ENCODE measurements at places on chromosomes 6 and 20.

- DNase-seq, result no peak
Observed at GRCh38 chr20:45297786-45298497, 8.7 kb upstream of the RBPJL start.

DNA sequence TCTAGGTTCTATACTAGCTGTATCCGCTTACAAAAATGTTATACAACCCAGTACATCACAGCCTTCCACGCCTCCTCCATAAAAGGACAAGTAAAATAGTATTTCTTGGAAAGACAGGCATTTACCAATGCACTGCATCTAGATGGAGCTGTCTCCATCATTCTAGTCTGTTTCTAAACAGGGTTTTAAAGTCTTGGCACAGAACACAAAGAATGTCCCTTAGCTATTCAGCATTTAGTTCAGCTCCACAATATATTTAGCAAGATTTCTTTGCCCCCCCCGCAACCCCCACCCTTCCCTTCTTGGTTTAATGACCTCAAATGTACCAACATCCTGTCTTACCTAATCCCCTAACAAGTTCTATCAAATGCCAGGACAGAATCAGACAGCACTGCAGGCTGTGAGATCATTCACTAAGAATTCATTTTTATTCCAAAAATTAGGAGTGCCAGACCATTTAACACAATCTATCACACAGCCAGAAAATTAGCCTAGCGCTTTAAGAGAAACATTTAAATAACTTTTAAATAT, 198.6 kb downstream of the BACH2 start:
- peak; percentile 71 for DNase-seq

GRCh38 chr20:44598423-44599305, 16.3 kb downstream of the PKIG start:
- no peak for DNase-seq

DNA sequence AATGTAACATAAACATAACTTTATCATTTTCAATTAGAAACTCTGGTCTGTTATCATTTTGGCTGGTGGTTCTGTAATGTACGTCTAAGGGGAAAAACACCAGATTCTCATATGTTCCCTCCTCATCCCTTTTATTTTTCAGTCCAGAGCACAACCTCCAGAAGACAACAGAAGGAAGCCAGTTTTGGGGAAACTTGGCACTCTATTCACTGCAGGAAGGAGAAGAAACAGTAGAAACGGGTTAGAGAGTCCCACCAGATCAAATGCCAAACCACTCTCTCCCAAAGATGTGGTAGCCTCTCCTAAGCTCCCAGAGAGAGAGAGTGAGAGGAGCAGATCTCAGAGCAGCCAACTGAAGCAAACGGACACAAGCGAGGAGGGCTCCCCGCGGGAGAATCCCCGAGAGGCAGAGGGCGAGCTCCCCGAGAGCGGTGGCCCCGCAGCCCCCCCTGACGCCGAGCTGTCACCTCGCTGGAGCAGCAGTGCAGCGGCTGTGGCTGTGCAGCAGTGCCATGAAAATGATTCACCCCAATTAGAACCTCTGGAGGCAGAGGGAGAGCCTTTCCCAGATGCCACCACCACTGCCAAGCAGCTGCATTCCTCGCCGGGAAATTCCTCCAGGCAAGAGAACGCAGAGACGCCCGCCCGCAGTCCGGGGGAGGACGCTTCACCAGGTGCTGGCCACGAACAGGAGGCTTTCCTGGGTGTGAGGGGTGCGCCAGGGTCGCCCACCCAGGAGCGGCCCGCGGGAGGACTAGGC, 117.8 kb downstream of the RTN4IP1 start:
- DNase-seq, result no peak

GRCh38 chr20:43949741-43950618, 35.3 kb downstream of the TOX2 start:
- DNase-seq, result no peak

DNA sequence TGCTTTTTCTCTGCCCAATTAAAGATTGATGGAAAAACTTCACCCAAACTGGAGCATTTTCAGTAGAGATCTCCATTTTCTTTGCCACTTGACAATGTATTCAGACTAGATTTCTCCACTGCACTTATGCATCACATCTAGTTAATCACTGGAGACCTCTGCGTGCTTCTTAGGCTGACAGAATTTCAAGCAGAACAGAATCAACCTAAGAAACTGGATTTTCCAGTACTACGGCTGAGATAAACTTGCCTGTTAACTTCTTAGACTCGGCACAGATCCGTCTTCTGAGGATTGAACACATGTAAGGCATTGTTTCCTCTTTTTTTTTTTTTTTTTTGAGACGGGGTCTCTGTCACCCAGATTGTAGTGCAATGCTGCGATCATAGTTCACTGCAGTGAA, 139.2 kb downstream of the LRRC1 start:
- DNase-seq, result no peak

GRCh38 chr6:137848672-137849071, 18.4 kb upstream of the TNFAIP3 start:
- peak; percentile 67 for DNase-seq

DNA sequence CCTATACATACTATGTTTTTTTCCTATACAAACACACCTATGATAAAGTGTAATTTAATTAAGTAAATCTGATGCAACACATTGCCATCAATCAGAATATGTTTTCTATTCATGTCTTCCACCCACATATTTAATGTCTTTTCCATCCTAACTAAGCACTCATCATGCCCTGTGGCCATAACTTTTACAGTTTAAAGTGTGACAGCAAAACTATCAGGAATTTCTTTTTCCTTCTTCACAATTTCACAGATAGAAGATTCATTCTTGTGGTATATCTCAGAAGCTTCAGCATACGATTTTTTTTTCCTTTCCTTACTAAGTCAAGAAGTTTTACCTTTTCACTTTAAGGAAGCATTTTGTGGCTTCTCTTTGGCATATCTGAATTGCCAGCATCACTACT, 7.0 kb upstream of the BEND6 start:
- no peak for DNase-seq

DNA sequence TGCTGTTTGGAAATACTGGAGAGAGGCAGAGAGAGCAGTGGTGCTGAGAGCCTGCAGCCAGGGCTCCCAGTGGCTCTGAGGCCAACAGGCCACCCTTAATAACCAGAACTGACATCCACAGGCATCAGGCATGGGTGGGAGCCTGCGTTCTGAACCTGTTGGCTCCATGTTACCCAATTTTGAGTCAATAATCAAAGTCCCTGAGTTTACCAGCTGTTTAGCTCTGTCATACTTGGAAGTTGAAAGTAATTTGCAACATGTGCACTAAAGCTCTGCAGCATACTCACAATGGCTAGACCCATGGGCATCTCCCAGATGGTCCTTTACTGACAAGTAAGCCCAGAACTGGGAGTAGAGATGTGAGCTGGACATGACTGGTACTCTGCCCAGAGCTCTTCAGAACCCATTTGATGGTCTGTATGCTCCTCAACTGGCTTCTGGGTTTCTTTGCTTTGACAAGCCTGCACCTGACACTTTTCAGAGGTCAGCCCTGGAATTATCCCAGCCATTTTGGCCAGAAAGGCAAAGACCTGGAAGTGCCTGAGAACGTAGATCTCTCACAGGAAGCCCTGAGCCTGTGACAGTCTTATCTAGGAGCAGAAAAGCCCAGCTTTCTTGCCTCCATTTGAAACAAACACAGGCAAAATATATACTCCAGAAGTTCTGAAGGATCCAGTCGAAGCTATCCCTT, 122.4 kb upstream of the CITED2 start:
- no peak for DNase-seq

GRCh38 chr20:24842274-24842917, 106.7 kb upstream of the CST7 start:
- no peak for DNase-seq

GRCh38 chr20:13149371-13150105, 71.5 kb upstream of the ISM1 start:
- no peak for DNase-seq

- no peak for DNase-seq
Observed at GRCh38 chr6:43575105-43575771, 600 bp downstream of the XPO5 start.

- DNase-seq, result no peak
Observed at GRCh38 chr20:22544462-22544861, 39.9 kb downstream of the FOXA2 start.

DNA sequence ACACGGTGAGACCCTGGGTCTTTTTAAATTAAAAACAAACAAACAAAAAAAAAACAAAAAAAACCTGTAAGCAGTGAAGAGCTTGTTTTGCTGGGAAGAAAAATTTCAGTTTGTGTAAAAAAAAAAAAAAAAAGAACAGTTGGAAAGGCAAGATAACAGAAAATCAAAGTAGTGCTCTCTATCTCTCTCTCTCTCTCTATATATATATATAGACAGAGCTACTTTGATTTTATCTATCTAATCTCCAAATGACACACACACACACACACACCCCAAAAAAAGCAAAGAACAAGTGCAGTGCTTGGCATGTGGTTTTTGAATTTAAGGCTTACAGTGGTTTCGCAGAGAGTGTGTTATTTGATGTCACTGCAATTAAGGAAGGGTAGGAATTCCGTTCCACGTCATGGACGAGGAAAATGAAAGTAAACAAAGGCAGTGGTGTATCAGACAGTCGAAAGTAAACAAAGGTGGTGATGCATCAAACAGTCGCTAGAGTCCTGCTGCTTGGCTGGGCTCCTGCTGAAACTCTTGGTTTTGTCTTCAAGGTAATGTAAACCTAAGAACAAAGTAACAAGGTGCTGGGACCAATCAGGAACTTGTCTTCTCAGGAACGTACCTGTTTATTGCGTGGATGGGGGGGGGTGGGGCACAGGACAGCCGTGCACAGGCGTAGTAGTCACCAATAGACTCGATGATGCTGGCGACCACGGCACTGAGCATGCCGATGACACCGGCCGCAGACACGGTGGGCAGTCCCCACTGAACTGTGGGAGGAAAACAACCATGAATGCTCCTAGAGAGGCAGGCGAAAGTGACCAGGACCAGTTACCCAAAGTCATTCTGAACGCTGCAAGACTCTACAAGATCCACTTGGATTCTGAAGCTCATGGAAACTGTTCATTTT, 131.8 kb downstream of the SLC23A2 start:
- DNase-seq, result peak; percentile 49

DNA sequence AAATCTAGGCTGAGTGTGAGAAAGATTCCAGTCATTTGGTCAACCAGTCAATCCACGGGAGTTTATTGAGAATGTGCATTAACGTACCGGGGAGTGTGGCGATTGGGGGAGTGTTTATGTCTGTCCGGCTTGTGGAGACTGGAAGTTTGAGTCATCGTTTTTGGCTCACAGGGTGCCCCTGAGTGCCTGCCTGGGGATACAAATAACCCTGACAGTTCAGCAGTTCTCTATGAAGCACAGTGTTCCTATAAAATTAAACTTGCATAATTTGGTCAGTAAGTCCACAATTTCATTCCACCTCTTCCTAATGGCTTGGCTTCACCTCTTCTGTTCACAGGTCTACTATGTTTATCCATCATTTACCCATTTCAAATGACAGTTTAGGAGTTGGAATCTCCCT, 72.6 kb upstream of the PLEKHG1 start:
- DNase-seq, result no peak

GRCh38 chr6:16727996-16728395, 33.3 kb downstream of the ATXN1 start:
- no peak for DNase-seq

- no peak for DNase-seq
Observed at GRCh38 chr6:2232445-2232844, 13.0 kb downstream of the GMDS start.

DNA sequence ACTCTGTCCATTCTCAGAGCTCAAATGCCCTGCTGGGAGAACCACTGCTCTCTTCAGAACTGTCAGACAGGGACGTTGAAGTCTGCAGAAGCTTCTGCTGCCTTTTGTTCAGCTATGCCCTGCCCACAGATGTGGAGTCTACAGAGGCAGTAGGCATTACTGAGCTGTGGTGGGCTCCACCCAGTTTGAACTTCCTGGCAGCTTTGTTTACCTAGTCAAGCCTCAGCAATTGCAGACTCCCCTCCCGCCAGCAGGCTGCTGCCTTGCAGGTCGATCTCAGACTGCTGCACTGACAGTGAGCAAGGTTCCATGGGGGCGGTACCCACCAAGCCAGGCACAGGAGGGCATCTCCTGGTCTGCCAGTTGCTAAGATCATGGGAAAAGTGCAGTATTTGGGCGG, 21.8 kb upstream of the UFL1 start:
- no peak for DNase-seq

DNA sequence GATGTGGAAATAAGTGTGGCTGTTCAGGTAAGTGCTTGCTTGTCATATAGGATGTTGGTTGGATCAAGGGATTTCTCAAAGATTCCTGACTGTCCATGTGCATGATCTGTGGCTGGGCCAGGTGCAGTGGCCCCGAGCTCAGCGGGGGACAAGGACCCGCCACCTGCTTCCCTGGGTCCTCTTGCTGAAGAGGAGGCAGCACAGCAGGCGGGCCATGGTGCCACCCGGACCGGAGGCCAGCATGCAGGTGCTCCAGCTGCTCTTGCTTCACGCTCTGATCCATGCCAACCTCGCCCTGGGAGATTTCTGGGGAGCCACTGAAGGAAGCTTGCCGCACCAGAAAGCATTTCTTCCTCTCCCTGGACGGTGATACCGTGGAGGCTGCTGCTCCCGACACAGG, 173.8 kb downstream of the HIVEP2 start:
- no peak for DNase-seq

DNA sequence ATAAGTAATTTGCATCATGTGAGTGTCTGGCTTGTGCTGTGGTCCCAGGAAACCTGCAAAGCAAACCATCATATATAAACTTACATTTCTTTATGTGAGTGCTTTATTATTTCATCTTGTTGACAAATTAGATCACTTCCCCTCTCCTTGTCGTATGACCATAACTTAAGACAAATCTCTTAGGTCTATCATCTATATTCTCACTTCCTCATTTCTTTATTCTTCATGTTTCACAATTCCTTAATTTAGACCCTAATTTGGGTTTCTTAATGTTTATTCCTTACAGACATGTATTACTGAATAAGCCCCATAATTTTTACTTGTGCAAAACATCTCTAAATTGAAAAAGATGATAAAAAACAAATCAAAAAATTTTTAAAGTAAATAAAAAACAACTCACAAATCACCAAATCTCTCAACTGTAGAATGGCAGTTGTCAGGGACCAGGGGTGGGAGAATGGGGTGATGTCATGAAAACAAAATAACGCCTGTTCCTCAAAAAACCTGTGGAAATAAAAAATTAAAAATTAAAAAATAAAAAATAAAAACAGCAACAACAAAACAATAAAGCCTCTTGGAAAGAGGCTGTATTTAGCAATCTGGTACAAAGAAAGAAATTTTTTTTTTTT, 49.5 kb upstream of the FBXO30 start:
- no peak for DNase-seq

All from AG04450 (cell line).